Endothelial cell of umbilical vein (primary cell): ENCODE measurements at places on chromosomes 7 and 10. TPM values are rescaled to one million over a fixed set of nuclear protein-coding genes. Genes with fewer than 3 reads are reported as not detected.

DNA sequence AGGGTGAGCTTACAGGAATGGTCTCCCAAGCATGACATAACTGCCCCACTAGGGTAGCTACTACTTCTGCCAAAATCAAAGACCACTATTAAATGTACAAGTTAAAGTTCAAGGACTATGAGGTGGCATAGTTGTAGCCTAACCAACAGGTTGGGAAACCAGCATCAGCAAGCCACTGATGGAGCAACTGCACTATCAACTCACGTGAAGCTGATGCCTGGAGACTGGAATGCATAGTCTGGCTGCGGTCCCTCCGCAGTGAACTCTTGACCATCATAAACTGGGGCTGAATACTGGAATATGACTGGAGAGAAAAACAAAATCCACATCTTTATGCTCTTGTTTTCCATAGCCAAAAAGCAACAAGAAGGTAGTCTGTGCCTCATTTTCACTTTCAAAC, 541.4 kb downstream of the DNAJB9 start:
- DNase-seq = no peak

GRCh38 chr7:147235645-147236382, 1119.2 kb downstream of the CNTNAP2 start:
- no peak for DNase-seq

- no peak for DNase-seq
These were observed 7.7 kb upstream of the TIAL1 start for GRCh38 chr10:119604468-119604867.

- DNase-seq = no peak
These were observed 123.3 kb upstream of the FZD1 start for GRCh38 chr7:91140982-91141381.

DNA sequence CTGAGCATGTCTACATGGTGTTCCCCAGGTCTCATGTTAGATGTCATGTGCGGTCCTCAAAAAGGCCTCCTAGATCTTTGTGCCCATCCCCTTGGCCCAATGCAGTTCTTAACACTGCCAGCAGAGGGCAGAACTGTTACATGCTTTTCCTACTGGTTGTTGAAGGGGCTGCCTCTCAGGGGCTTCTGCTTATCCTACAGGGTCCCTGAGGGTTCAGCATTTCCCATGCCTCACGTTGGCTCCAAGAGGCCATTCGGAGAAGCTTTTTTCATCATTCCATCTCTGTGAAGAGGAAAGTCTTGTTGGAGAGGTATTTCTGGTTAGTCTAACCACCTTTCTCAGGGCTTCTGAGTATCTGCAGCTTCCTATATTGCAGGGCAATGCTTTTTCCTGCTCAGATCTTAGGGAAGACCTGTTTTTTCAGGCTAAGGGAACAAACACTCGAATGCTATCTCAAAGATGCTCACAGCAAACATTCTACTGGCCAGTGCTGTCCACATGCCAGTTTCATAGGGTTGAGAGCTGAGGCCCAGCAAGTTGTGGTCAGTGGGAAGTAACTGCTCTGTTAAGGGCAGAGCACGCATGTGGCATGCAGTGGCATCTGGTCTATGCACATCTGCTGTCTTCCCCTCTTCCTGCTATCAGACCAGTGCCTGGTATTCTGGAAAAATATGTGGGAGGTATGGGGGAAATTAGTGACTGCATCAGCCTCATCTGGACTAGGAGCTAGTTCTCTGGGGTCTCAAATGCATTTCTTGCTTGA, 31.5 kb downstream of the MBL2 start:
- DNase-seq = peak; percentile 52

FXYD4 gene
- not detected in 2 replicates for total RNA-seq

VSTM4 gene
- 0.07 and 0.12 TPM in 2 replicates for total RNA-seq

DHX32 gene
- total RNA-seq = 29.6 and 31.9 TPM in 2 replicates

GRCh38 chr10:7810443-7810842, 7.9 kb upstream of the TAF3 start:
- no peak for DNase-seq

C10orf67 gene
- total RNA-seq = not detected in 2 replicates

GRCh38 chr7:30445770-30446169, 32.8 kb downstream of the NOD1 start:
- DNase-seq = no peak

DNA sequence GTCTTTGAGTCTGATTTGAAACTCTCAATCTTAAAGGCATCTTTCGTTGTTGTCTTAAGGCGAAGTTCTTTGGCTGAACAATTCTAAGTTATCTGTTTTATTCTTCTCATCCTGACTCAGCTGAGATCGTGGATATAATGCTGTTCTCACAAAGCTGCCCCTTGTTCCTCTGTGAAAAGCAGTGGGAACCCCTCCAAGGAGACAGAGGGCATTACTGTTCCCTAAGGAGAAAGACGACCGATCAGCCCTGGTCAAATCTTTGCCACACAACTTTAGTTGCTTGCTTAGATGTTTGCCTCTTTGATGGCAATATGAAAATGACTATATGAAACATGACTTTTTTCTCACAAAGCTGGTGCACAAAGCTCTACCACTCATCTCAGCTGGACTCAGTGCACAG, 1016.7 kb downstream of the REEP3 start:
- DNase-seq = no peak

GRCh38 chr10:24556750-24557742, 166.6 kb downstream of the ARHGAP21 start:
- peak; percentile 59 for DNase-seq

- DNase-seq = no peak
These were observed 40.2 kb downstream of the WDR11 start for GRCh38 chr10:120891365-120891764.

DNA sequence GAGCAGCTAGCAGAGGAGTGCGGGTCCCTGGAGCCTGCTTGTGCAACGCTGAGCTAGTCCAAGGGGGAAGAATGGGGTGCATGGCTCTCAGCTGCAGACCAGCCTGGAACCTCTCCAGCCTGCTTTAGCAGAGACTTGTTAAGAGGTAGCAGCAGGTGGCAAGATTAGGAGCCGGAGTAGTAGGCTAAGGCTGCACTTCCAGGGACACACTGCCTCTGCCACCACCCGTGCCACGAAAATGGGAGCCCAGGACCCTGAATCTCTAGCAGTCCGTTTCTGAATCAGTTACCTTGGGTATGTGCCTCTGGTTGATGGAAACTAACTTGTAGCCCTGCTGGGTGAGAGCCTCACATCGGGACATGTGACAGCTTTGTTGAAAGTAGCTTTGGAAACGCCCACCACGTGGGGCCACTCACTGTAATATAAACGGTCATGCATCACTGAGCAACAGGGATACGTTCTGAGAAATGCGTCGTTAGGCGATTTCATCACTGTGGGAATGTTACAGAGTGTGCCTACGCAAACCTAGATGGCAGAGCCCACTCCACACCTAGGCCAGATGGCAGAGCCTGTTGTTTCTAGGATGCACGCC, 25.9 kb downstream of the HTRA1 start:
- no peak for DNase-seq

DNA sequence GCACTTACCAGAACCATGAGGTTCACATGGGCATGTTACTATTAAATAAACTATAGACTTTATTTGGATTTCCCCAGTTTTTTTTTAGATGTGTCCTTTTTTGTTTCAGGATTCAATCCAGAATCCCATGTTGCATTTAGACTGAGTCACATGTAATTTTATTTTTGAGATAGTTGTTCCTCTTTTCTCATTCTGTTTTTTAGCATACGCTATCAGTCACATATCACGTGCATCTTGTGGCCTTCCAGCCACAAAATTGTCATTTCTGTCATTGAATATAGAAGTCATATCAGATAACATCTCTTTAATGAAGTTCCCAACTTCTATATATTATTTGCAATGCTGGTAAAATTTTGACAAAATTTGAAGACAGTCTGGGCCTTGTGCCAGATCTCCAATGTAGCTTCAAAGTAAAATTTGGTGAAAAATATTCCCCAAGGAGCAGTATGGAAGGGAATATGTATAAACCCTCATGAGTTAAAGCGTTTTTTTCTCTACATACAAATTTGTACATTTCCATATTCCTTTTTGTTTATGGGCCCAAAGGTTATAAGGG, 132.3 kb upstream of the MKI67 start:
- no peak for DNase-seq
